ENCODE measurements at places on chromosomes 6 and 20.
A peak's percentile ranks its signal among the peaks of the same experiment; 100 is the strongest.

DNA sequence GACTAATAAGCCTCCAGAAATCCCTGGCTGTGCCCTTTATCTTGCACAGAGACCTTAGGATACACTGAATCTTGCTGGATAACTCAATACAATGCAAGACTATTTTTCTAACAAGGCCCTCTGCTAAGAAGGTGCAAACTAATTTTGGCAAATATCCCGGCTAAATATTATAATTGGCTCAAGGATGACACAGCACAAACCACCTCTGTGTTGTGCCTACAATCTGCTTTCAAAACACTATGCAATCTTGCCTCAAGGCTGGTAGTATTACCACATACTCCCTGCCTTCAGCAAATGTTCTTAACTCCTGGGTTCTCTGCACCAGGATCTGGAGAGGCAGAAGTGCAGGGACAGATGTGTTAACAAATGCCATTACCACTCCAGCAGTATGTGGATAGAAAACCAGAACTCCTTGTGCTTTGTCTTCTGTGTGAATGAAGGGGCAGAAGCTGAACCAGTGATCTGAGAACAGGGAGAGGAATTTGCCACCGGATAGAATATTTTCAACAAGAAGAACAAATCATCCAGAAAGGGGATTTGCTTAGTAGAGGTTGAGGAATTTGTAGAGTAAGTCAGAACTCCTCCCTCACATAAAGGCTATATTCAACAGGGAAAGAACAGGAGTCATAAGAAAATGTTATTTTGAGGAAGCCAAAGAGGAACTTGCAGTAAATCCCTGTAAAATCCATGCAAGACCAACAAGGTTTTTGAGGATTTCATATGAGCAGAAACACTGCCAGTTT lies 74.1 kb upstream of the SLC4A11 start:
- DNase-seq: no peak

DNA sequence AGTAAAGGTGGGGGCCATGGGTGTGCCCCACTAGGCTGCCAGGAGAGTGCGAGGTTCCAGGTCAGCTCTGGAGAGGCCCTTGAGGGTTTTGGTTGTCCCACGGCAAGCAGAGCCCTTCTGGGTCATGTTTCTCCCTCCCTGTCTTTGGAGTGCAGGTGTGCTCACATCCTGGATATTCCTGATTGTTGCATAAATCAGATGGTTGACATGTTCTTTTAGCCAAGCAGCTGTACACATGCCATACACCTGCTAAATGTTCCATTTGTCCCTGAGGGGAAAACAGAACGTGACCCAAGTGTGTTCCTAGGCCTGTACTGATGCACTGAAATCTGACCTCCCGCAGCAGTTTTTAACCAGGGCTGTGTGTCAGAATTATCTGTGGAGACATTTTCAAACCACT lies 77.5 kb upstream of the BEND3 start:
- DNase-seq: no peak

- DNase-seq: no peak
Measured at GRCh38 chr6:118735320-118735719, 83.9 kb upstream of the CEP85L start.

DNA sequence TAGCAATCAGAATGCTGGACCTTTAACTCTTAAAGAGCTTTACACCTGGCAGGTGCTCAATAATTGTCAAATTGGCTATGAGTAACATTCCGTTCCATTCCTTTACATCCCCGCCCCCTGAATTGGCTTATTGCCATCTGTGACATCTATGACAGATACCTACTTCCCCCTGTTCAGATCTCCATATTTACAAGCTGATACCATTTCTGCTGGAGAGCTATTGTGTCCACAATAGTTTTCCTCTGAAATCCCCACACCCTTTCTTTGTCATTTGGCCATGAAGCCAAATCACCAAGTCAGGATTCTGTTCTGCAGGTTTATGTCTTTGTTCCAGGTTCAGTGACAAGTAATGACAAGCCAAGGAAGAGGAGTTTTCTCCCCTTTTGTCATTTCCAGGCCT lies 3.2 kb downstream of the CDH26 start:
- no peak for DNase-seq

GRCh38 chr6:17987697-17988421 lies 424 bp upstream of the KIF13A start:
- DNase-seq: peak; percentile 69

DNA sequence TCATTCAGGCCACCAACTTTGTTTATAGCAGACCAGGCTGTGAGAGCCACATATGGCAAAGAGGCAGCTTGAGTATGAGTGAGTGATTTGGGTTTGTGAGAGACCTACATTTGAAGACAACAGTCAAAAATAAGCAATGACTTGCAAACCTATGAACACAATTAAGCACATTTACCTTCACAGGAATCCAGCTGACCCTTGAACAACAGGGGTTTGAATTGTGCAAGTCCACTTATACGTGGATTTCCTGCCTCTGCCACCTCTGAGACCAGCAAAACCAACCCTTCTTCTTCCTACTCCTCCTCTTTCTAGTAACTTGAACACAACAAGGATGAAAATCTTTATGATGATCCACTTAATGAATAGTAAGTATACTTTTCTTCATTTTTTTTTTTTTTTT lies 10.1 kb downstream of the RTN4IP1 start:
- no peak for DNase-seq

GRCh38 chr6:129865013-129865412 lies 3.9 kb upstream of the TMEM244 start:
- no peak for DNase-seq

DNA sequence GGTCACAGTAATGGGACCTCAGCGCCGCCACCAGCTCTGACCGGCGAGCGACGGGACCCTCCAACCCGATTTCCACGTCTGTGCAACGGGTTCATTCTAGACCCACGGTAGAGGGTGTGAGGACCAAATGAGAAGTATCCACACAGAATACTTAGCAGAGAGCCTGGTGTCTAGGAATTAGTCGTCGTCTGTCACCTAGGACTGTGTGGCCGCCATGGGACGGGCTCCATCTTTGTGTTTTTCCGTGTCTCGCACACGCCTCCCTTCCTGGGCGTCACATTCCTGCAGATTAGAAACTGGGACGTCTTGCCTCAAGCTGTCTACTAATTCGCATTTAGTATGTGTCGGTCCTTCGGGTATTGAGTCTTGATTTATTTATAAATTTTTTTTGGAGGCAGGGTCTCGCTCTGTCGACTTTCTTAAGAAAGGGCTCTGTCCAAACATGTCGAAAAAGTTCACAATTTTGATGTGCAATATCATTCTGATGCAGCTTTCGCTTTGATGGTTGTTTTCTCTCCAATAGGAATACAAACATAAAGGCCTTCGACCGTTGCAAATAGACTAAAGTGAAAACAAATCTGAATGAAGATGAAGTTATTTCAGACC lies 563 bp downstream of the MGME1 start:
- no peak for DNase-seq

- DNase-seq: no peak
Measured at GRCh38 chr6:139392794-139393193, 18.3 kb upstream of the CITED2 start.

GRCh38 chr6:123309130-123309529 lies 313.1 kb downstream of the CLVS2 start:
- no peak for DNase-seq

- DNase-seq: no peak
Measured at GRCh38 chr6:39140556-39141167, 25.7 kb upstream of the SAYSD1 start.

DNA sequence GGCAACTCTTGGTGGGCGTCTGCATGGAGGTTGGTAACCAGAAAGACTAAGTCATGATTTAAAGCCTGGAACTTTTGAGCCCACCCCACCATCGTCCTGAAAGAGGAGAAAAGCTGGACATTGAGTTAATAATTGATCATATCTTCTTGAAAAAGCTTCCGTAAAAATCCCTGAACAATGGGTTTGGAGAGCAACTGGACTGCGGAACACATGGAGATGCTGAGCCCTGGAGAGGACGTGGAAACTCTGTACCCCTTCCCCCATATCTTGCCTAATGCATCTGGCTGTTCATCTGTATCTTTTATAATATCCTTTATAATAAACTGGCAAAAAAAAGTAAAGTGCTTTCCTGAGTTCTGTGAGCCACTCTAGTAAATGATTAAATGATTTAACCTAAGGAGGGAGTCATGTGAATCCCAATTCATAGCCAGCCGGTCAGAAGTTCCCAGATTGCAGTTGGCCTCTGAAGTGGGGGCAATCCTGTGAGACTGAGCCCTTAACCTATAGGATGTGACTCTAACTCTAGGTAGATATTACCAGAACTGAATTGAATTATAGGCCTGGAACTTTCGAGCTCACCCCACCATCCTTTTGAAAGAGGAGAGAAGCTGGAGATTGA lies 26.5 kb upstream of the LGSN start:
- no peak for DNase-seq

GRCh38 chr6:28725890-28726348 lies 197.9 kb downstream of the TRIM27 start:
- DNase-seq: no peak

DNA sequence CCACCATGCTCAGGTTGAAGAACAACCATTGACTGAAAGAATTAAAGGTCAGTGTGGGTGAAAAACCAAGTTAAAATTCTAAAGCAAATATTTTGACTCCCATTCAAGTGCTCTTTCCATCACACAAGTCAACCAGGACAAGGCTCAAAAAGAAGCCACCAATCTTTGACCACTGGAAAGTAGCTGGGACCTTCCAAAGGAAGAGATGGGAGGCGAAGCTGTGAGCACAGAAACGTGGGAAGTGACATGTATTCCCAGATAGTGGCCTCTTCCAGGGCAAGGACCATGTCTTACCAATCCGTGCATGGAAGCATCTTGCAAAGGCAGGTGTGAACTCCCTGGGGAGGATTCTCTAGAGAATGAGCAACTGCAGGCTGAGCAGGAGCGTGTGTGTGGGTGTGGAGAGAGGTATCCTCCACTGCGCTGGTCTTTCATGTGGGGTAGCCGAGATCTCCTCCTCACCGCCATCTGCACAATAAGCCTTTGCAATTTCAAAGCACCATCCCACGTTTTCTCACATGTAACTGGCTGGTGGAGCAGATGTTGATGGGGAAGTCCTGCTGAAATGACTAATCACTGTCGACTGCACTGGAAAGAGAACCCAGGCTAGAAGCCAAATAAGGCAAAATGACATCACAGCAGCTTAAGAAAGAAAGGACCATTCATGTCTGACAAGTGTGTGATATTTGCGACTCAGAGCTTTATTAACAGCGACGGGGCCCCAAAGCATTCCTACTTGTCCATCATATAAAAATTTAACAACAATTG lies 189.4 kb upstream of the RREB1 start:
- peak; percentile 87 for DNase-seq

DNA sequence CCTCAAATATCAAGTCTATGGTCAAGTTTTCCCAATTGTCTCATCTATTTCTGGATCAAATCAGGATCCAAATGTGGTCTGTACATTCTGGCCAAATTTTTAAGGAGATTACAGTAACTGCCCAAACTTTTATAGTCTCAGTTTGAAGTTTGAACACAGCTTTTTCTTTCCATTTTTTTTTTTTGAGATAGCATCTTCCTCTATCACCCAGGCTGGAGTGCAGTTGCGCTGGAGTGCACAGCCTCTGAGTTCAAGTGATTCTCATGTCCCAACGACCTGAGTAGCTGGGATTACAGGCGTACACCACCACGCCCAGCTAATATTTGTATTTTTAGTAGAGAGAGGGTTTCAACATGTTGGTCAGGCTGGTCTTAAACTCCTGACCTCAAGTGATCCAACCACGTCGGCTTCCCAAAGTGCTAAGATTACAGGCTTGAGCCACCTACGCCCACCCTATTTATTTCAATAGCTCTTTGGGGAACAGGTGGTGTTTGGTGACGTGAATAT lies 84.9 kb upstream of the CARMIL1 start:
- no peak for DNase-seq

DNA sequence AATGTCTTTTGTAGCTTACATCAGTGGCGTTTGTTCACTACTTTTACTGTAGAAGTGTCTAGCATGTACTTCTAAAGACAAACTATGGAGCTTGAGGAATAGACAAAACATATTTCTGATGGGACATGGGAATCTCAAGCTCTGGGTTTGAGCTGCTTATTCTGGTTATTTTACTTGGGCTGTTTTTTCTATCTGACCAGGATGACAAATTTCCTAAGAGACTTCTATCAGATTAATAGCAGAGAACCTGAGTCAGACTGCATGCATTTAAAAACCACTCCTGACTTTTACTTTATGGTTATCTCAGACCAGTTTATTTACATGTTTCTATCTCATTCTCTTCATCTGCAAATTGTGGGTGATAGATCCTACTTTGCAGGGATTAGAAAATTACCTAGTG lies 1282.3 kb upstream of the GJE1 start:
- DNase-seq: no peak

DNA sequence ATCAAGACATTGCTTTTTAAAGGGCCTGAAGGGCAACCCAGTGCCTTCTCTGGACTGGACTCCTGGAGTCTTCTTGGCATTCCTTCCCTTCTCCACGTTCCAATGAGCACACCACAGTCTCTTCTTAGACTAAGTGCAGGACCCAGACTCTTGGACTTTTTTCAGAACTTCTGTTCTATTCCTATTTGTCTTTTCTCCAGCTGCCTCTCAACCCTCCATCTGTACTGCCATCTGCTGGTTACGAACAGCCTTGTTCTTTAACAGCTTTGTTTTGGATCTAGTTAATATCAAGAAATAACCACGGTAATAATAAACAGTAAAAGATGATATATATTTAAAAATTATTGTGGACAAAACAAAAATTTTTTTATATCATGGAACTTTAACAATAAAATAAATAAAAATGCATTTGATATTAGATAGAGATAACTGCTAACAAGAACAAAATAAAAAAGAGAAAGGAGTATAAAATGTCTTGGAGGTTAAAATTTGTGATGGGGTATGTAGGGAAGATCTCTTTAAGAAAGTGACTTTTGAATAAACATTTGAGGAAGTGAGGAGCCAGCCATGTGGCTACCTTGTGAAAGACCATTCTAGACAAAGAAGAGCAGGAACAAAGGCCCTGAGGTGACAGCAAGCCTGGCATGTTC lies 105.1 kb upstream of the HCRTR2 start:
- DNase-seq: no peak

GRCh38 chr6:147740326-147740725 lies 231.8 kb downstream of the SAMD5 start:
- DNase-seq: no peak

DNA sequence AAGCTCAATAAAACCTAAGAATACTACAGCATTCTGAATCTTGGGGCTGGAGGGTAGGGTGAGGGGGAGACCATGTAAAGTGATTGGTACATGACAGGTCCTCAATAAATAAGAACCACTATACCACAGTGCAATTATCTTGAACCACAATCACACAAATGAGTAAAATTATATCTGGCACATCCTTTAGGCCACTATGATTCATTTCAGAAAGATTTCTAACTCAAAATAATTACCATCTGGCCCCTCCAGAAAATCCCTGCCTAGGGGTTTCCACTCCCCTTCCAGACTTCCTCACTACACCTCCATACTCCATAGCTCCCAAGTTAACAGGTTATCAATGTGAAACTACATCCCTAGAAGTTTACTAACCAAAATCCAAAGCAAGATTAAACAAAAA lies 19.7 kb downstream of the AKIRIN2 start:
- no peak for DNase-seq

DNA sequence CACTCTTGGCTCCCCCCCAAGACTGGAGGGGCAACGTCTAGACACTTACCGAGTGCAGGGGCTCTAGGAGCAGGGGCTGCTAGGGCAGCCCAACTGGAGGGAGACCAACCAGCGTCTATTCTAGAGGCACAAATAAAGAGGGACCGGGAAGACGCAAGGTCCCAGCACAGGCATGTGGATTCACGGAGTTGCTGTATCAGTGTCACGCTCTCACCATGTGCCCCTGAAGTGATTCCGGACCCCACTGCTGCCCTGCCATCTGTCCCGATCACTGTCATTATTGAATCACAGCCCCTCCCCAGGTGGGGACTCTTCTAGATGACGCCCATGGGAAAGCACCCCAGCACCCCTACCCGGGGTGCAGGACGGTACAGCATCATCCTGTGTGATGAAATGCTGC lies 54.2 kb downstream of the RAMACL start:
- no peak for DNase-seq
